Lower lobe of right lung (tissue), 2 donors: ENCODE measurements at places on chromosomes 12 and 14.

- H3K4me1 ChIP-seq = peaks cover 34% of the 10 kb centered on the region
- no peaks in the 10 kb centered on the region for H3K27me3 ChIP-seq
- no peak overlapping the region for H3K4me3 ChIP-seq
- no peak overlapping the region for H3K27ac ChIP-seq
- no peaks in the 10 kb centered on the region for H3K36me3 ChIP-seq
- no peak for DNase-seq
These were observed 71.5 kb upstream of the MDM1 start for GRCh38 chr12:68403711-68404110.

GRCh38 chr12:115956659-115957058 is 320.8 kb downstream of the MED13L start:
- H3K36me3 ChIP-seq = peaks cover 49% of the 10 kb centered on the region
- no peak overlapping the region for H3K27ac ChIP-seq
- no peak overlapping the region for H3K4me3 ChIP-seq
- no peaks in the 10 kb centered on the region for H3K4me1 ChIP-seq
- no peaks in the 10 kb centered on the region for H3K27me3 ChIP-seq

- H3K4me3 ChIP-seq = peak overlapping the region; percentile 49
- no peak overlapping the region for H3K27ac ChIP-seq
These were observed 20.6 kb upstream of the CEP170B start for GRCh38 chr14:104844306-104845032.

GRCh38 chr14:30035361-30035760 is 107.7 kb upstream of the PRKD1 start:
- DNase-seq = no peak
- H3K36me3 ChIP-seq = no peaks in the 10 kb centered on the region
- no peaks in the 10 kb centered on the region for H3K4me1 ChIP-seq
- no peaks in the 10 kb centered on the region for H3K27me3 ChIP-seq

DNA sequence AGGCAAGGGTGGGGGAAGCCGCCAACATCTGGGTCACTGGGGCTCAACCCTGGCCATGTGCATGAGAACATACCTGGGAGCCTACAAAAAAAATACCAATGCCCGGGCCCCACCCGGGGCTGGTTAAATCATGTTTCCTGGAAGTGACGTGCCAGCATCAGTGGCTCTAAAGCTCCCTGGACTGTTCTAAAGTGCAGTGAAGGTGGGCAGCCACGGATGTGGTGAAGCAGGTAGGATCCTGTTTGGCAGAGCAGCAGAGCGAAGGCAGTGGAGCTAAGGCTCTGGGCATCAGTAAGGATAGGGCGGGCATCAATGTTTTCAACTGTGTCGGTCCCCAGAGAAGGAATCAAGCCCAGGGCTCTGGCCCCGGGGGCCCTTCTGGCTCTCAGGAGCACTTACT is 525 bp upstream of the GPR68 start:
- no peaks in the 10 kb centered on the region for H3K36me3 ChIP-seq
- H3K27ac ChIP-seq = peak overlapping the region; percentile 66
- H3K4me1 ChIP-seq = peaks cover 41% of the 10 kb centered on the region
- no peaks in the 10 kb centered on the region for H3K27me3 ChIP-seq
- DNase-seq = no peak

- H3K36me3 ChIP-seq = peaks cover 6% of the 10 kb centered on the region
- H3K4me1 ChIP-seq = peaks cover 50% of the 10 kb centered on the region
- no peak for DNase-seq
- H3K27ac ChIP-seq = no peak overlapping the region
These were observed 71.5 kb downstream of the PPP2R5C start for GRCh38 chr14:101833045-101833444.

- peaks cover under 1% of the 10 kb centered on the region for H3K27me3 ChIP-seq
- H3K27ac ChIP-seq = no peak overlapping the region
- no peak overlapping the region for H3K4me3 ChIP-seq
These were observed 79.3 kb upstream of the TSPAN11 start for GRCh38 chr12:30847259-30847658.

DNA sequence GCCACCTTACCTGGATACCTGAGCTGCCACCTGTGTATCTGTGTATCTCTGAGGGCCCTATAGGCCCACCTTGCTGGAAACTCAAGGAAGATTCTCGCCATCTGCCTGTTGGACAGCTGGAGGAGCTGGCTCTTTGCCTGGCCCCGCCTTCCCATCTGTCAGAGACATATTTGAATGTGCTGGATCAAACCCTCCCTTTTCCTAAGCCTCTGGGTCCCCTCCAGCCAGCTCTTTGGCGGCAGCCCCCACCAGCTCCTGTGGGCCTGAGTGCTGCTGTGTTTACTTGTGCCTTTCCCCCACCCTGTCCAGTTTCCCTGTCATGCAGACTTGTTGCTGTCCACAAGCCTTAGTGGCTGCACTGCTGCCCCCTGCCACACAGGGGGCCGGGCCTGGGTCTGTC is 55.9 kb upstream of the SRSF5 start:
- H3K27me3 ChIP-seq = no peaks in the 10 kb centered on the region
- H3K27ac ChIP-seq = peak overlapping the region; percentile 84
- peaks cover 64% of the 10 kb centered on the region for H3K36me3 ChIP-seq
- H3K4me3 ChIP-seq = no peak overlapping the region

DNA sequence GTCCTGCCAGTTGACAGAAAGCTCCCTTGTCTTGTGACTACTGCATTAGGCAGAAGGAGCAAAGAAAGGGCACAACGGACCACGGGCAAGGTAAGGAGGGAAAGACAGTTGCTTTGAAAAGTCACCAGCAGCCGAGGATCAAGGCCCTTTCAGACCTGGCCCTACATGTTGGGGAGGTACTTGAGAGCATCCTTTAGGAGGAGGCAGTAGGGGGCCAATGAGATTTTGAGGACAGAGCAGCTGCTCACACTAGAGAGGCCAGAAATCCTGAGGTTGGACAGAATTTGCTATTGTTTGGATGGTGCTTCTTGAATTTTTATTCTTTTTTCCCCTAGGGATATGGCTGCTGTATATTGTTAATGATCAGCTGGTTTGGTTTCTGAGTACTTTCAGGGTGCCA is 135.5 kb upstream of the PZP start:
- no peak overlapping the region for H3K27ac ChIP-seq
- no peak for DNase-seq
- no peaks in the 10 kb centered on the region for H3K27me3 ChIP-seq
- no peaks in the 10 kb centered on the region for H3K4me1 ChIP-seq

GRCh38 chr14:92475037-92475436 is 38.5 kb upstream of the RIN3 start:
- no peaks in the 10 kb centered on the region for H3K27me3 ChIP-seq
- DNase-seq = no peak
- peak overlapping the region; percentile 9 for H3K27ac ChIP-seq
- no peak overlapping the region for H3K4me3 ChIP-seq
- H3K4me1 ChIP-seq = peaks cover 32% of the 10 kb centered on the region

DNA sequence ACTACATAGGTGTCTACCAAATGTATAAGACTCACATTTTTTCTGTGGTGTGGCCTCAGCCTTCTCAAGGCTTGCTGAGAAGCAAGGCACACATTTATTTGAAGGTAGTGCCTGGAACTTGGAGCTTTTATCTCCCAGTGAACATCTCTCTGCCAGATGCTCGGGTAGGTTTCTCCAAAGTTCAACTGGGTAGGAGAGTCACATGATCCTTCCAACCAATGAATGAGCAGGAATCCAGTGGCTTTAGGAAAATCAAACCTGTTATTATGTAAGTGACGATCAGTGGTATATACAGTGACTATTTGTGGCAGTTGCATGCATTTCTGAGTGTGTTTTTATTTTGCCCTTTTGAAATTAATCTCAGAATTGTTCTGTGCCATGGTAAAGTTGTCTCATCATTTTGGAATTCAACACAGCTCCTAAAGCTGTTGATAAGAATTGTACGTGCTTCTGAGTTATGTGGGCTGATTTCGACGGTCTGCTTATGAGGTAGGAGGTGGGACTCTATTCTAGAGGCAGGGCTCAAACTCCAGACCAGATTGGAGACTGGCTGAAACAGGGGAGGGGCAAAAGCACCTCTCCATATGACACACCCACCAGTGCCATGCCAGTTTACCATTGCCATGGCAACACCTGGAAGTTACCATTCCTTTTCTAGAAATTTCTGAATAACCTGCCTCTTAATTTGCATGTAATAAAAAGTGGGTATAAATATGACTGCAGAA is 57.6 kb downstream of the EID3 start:
- DNase-seq = no peak
- H3K27me3 ChIP-seq = no peaks in the 10 kb centered on the region
- H3K36me3 ChIP-seq = no peaks in the 10 kb centered on the region
- H3K4me3 ChIP-seq = no peak overlapping the region
- no peaks in the 10 kb centered on the region for H3K4me1 ChIP-seq
- no peak overlapping the region for H3K27ac ChIP-seq

- H3K4me3 ChIP-seq = peak within 1 kb of the TSS; percentile 30
- no peak for DNase-seq
- peaks cover 5% of the 10 kb centered on the region for H3K27me3 ChIP-seq
- H3K27ac ChIP-seq = peak within 1 kb of the TSS; percentile 76
These were observed at the start of gene EXOC3L4 for GRCh38 chr14:103094406-103095209. TSS of gene EXOC3L4 (plus strand) at chr14:103094725. CDS start at chr14:103100220, 5,495 bp downstream.

DNA sequence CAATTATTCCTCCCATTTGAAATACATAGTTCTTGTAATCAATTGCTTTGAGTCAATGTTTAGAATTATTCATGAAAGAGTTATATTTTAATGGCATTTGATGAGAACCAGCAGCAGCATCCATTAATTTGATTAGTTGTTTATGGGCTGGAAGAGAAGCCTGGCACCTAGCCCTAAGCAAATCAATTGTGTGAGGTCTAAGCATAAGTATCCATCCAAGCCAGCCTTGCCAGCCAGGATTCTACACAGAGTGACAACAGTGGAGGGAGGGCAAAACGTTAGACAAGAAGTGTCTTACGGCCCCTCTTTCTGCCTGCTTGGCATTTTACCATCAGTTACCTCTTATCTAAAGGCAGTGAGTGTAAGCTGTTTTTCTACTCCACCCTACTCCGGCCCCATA is 478.5 kb downstream of the NELL2 start:
- DNase-seq = no peak
- no peak overlapping the region for H3K27ac ChIP-seq
- no peaks in the 10 kb centered on the region for H3K4me1 ChIP-seq
- no peak overlapping the region for H3K4me3 ChIP-seq
- no peaks in the 10 kb centered on the region for H3K27me3 ChIP-seq

DNA sequence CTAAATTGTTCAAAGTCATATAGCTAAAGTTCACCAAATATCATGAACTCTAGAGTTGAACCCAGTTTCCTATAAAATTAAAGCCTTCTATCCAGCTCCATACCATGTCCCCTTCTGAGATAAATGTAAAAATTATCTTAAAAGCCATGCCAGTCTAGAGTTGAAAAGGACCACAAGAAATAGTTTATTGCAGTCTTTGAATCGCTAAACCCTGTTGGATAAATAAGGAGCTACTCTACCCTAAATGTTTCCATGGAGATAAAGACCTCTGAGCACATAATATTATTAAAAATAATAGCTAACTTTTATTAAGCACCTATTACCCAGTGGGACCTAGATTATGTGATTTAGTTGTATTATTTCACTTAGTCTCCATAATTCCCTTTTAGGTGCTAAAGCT is 227.6 kb upstream of the NOS1 start:
- DNase-seq = no peak
- no peak overlapping the region for H3K27ac ChIP-seq
- no peaks in the 10 kb centered on the region for H3K27me3 ChIP-seq

GRCh38 chr14:63276016-63276415 is 42.7 kb downstream of the GPHB5 start:
- H3K27me3 ChIP-seq = no peaks in the 10 kb centered on the region
- H3K4me3 ChIP-seq = no peak overlapping the region
- no peak for DNase-seq
- no peak overlapping the region for H3K27ac ChIP-seq

DNA sequence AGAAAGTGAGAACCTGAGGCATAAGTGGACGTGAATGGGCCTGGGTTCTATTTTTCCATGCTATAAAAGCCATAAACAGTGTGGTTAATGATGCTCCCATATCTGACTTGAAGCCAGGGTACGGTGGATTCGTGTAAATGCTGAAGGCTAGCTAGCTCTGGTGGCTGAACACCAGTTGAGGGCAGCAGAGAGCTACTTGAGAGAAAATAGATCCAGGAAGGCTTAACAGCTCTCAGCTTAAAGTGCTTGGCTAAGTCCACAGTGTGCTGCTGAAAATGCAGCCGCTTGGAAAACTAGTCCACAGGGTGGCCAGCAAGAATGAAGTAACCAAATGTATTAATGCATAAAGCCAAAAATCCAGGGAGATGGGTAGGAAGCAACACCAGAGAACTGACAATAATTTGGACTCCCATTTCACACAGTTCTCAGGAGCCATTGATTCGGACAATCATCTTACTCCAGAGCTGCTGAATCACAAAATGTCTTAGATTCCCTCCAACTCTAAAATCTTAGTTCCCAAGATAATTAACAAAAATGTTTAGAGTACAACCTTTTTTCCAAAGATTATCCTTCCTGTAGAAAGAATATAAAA is 15.0 kb upstream of the FOXG1 start:
- no peak overlapping the region for H3K27ac ChIP-seq
- no peak overlapping the region for H3K4me3 ChIP-seq

DNA sequence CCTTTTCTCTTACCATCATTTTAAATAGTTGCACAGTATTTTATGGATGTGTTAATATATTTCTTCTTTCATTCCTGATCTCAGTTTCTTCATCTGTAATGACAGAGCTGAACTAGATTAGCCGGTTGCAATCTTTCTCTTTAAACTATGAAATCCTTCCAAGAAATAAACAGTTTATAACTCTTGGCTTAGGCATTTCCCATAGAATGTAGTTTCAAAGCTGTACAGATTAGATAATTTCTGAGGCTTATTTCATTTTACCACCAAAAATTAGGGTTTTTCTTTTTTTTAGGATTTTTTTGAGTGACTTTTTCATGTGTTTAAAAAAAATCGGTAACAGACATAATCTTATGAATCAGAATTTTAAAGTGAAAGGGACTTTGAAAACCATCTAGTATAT is 144.0 kb downstream of the RAD51B start:
- H3K4me1 ChIP-seq = peaks cover 51% of the 10 kb centered on the region
- H3K27me3 ChIP-seq = no peaks in the 10 kb centered on the region
- H3K4me3 ChIP-seq = no peak overlapping the region
- DNase-seq = no peak

DNA sequence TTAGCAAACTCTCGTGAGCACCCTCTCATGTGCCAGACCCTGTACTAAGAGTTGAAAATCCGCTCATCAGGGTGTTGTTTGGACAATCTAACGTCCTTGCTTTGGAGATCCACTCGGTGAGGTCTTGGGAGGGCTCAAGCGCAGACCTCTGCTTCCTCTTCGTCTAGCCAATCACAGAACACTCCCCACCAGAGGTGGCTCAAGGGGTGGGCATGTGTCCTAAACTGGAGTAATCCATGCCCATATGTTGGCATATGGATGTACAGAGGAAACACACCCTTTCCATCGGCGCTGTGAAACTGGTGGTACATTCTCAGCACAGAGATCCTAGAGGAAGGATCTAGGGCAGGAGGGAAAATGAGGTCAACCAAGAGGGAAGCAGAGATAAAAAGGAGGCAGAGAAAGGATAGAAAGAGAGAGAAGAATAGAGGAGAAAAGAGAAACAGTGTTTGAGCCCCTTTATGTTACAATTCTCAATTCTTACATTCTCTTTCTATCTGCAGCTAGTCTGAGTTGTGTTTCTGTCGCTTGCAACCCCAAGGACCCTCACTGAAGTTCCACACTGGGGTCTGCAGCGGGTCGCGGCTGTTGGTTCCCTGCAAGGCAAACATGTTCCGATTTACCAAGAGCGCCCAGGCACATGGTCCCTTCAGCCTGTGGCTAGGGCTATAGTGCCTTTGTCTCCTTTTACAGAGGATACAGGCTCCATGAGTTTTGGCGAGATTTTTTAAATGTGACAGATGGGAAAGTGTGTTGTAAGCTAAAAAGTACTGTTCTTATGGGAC is 40.5 kb downstream of the DLK1 start:
- no peaks in the 10 kb centered on the region for H3K4me1 ChIP-seq
- H3K4me3 ChIP-seq = no peak overlapping the region
- no peak overlapping the region for H3K27ac ChIP-seq
- H3K36me3 ChIP-seq = no peaks in the 10 kb centered on the region
